ENCODE measurements at places on chromosomes 5 and 9. TPM values are rescaled to one million over a fixed set of nuclear protein-coding genes. Genes with fewer than 3 reads are reported as not detected.
A peak's percentile ranks its signal among the peaks of the same experiment; 100 is the strongest.

DNA sequence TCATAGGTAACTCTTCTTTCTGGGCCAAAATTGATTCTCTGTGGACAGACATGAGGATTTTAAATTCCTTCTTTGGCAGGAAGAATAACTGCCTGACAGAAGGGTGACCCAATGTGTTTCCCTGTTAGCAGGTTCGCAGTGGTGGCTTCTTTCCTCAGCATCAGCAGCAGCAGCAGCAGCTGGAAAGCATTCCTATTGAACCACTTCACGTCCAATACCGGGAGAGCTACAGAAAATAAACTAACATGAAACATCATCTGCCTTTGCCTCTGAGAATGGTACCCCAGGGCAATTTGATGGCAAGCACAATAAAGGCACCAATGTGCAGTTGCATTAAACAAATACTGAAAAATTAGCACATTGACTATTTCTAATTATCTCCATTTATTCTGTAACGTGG lies 214.5 kb downstream of the TMEM167A start:
- H3K36me3 ChIP-seq = no peaks in the 10 kb centered on the region
- no peaks in the 10 kb centered on the region for H3K27me3 ChIP-seq
- peaks cover 13% of the 10 kb centered on the region for H3K4me1 ChIP-seq
- no peak for DNase-seq

CTNND2 gene
- 3.8 TPM for total RNA-seq

GRCh38 chr5:129118405-129118804 lies 23.9 kb downstream of the ISOC1 start:
- no peaks in the 10 kb centered on the region for H3K36me3 ChIP-seq
- no peaks in the 10 kb centered on the region for H3K27me3 ChIP-seq
- no peak overlapping the region for H3K27ac ChIP-seq
- H3K4me3 ChIP-seq = no peak overlapping the region

- H3K4me3 ChIP-seq = no peak overlapping the region
- H3K27me3 ChIP-seq = no peaks in the 10 kb centered on the region
- H3K27ac ChIP-seq = no peak overlapping the region
- no peaks in the 10 kb centered on the region for H3K36me3 ChIP-seq
- H3K4me1 ChIP-seq = no peaks in the 10 kb centered on the region
- no peak for DNase-seq
Observed at GRCh38 chr9:28407351-28407750, 834.1 kb upstream of the C9orf72 start.

DNA sequence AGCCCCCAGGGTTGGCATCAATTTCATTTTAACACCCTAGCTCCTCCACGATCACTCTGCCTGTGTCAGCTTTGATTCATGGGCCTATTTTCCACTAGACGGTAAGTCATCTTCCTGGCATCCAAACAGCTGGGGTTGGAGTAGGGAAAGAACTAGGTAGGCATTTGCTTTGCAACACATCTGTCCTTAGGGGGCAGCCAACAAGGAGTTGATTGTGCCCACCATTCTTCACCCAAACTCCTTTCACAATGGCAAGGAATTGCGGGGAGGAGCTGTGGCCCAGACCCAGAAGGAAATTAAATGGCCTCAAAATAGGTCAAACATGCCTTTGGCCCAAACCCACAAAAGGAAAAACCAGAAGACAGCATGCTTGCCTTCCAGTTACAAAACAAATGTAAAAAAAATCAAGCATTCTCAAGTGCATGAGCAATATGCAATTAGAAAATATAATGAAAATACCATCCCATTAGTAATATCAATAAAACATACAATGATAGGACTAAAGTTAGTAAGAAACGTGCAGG lies 71.8 kb downstream of the NRG2 start:
- H3K27me3 ChIP-seq = no peaks in the 10 kb centered on the region
- no peak overlapping the region for H3K27ac ChIP-seq
- DNase-seq = no peak
- no peak overlapping the region for H3K4me3 ChIP-seq
- peaks cover 6% of the 10 kb centered on the region for H3K4me1 ChIP-seq

GRCh38 chr9:25282946-25283345 lies 395.3 kb downstream of the TUSC1 start:
- H3K4me1 ChIP-seq = no peaks in the 10 kb centered on the region
- H3K36me3 ChIP-seq = no peaks in the 10 kb centered on the region
- DNase-seq = no peak
- H3K27me3 ChIP-seq = no peaks in the 10 kb centered on the region
- no peak overlapping the region for H3K4me3 ChIP-seq
- H3K27ac ChIP-seq = no peak overlapping the region

GRCh38 chr5:170278611-170279458 lies 18.7 kb downstream of the LCP2 start:
- H3K4me1 ChIP-seq = peaks cover 15% of the 10 kb centered on the region
- no peaks in the 10 kb centered on the region for H3K36me3 ChIP-seq
- DNase-seq = no peak
- peak overlapping the region; percentile 23 for H3K27ac ChIP-seq
- H3K4me3 ChIP-seq = no peak overlapping the region
